Glomerular endothelial cell (primary cell): ENCODE measurements at places on chromosomes 2 and 18.

DNA sequence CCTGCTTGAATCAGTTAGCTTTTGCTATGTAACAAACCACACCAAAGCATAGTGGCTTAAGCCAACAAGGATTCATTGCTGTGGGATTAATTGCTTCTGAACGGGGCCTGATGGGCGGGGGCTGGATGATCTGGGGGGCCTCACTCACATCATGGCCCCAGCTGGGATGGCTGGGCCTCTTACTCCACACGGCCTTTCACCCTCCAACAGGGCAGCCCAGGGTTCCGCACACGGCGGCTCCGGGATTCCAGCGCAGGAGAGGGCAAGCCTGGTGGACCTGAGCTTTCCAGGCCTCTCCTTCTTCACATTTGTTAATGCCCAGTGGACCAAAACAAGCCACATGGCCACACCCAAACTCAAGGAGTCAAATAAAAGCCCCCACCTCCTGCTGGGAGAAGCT, 86.3 kb upstream of the PHLPP1 start:
- DNase-seq, result no peak

- DNase-seq, result no peak
Observed at GRCh38 chr18:58793361-58793760, 71.3 kb upstream of the ZNF532 start.

DNA sequence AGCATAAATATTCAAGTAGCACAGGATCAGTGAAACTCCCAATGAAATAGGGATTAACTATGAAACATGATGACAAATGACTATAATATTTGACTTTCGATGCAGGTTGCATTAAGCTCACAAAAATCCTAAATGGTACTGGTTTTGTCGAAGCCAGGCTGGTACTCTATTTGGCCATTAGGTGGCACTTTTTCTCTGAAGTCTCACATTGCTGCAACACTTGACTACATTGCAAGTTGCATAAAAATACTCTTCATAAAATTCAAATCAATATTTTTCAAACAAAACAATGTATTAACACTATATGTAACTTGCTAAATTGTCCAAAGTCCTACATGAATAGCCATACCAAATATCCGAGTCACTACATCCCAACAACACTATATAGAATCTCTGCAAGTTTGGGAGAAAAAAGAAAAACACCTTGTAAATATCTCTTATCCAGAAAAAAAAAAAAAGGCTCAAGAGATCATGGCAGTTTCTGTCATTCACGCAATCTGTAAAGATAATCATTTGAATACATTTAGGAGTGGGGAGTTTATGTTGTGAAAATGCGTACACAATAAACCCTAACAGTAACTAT, 9.5 kb downstream of the RTTN start:
- DNase-seq, result no peak

DNA sequence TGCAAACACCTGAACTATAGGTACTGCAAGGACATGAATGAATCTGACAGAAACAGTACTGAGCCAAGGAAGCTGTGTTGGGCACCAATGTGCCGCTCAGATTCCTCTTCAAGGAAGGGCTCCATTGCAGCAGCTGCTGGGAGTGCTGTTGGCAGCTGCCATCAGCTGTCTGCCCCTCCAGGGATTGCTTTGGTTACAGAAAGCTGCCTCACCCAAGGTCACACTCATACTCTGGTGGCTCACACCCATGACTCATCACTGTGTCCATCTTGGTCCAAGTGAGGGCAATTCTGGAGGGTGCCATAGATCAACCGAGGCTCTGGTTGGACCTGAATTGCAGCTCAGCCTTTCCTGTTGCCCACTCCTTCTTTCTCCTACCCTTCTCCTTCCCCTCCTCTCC, 24.4 kb upstream of the TRPM8 start:
- no peak for DNase-seq

- no peak for DNase-seq
Observed at GRCh38 chr2:231399046-231399852, 3.7 kb downstream of the B3GNT7 start.

DNA sequence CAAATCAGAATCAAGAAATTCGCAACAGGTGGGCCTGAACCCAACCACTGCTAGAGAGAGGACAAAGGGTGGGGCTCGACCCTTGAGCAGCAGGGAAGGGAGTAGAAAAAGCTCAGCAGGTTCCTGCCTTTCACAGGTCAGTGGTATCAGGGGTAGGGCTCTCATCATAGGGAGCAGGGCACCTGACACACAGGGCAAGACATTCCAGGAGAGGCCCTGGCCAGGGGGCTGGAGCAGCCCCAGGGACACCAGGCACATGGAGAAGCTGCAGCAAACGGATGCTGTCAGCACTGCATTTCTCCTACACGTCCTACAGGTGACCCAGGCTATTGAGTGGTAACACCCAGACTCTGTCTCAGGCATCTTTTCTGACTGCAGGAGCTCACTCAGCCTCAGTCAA, 17.2 kb upstream of the MLPH start:
- no peak for DNase-seq

GRCh38 chr2:85255456-85255812, 72.4 kb downstream of the TGOLN2 start:
- no peak for DNase-seq

- DNase-seq, result no peak
Observed at GRCh38 chr2:229033816-229034215, 237.3 kb downstream of the PID1 start.

DNA sequence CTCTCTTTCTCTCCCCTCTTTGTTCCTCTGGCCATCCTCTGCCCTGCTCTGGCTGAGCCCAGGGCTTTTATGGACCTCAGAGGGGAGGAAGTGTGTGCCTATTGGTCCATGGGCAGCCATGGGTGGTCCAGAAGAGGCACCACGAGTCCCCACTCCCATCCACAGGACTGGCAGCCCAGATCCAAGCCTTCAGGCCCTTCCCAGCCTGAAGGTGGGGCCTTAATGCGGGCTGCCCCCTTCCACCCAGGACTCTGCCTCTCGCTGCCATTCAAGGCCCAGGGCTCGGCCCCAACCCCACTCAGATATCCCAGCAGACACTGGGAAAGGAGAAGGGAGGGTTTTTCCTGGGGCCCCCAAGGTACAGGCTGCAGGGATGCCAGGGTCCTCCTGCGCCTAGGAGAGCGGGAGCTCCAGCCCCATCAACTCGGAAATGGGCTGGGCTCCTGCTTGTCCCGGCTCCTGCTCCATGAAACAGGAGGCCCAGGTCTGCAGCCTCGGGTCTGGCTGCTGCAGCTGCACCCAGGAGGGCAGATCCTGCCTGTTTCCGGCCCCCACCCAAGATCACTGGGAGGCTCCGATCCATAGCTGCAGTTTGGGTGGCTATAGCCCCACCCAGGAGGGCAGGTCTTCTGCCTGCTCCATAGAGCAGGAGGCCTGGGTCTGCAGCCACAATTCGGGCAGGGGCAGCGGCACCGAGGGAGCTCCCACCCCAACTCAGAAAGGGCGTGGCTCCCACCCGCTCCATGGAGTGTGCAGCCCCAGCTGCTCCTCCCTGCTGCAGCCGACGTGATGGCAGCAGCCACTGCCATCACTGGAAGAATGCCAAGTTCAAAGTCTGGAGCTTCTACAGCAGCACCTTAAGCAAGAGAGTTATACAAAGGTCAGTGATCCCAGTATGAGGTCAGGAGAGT, 116.6 kb upstream of the RBBP8 start:
- DNase-seq, result no peak

DNA sequence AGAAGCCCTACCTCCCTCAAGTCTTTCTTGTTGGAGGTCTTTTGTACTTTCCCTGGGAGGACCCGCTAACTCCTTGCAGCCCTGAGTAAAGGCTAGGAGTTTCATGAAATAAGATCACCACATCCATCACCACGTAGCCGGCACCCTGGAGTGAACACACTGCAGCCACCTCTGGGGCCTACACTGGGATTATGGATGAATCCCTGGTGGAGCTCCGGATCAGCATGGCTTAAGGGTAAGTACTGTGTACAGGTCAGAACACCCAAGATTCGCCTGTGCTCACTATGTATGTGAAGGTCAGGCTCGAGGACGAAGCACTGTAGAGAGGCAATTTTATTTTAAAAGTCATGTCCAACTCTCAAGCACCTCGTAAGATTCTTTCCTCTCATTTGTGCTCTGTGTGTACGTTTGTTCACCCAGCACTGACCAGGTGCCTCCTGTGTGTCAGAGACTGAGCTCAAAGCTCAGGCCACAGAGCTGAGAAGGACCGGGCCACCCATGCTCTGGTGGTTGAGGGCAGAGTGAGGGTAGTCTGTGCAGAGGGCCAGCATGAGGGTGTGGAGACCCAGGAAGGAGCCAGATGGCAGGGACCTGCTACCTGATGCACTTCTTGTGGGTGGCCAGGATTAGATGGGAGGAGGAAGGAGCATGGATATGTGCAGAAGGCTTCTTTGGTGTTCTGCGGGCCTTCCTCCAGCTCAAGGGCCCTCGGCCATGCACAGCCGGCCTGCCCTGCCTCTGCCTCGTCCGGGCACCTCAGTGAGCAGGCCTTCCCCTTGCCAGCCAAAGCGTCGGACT, 66.7 kb upstream of the TFCP2L1 start:
- DNase-seq, result no peak

GRCh38 chr2:216648105-216648504, 14.9 kb downstream of the IGFBP2 start:
- DNase-seq, result no peak

DNA sequence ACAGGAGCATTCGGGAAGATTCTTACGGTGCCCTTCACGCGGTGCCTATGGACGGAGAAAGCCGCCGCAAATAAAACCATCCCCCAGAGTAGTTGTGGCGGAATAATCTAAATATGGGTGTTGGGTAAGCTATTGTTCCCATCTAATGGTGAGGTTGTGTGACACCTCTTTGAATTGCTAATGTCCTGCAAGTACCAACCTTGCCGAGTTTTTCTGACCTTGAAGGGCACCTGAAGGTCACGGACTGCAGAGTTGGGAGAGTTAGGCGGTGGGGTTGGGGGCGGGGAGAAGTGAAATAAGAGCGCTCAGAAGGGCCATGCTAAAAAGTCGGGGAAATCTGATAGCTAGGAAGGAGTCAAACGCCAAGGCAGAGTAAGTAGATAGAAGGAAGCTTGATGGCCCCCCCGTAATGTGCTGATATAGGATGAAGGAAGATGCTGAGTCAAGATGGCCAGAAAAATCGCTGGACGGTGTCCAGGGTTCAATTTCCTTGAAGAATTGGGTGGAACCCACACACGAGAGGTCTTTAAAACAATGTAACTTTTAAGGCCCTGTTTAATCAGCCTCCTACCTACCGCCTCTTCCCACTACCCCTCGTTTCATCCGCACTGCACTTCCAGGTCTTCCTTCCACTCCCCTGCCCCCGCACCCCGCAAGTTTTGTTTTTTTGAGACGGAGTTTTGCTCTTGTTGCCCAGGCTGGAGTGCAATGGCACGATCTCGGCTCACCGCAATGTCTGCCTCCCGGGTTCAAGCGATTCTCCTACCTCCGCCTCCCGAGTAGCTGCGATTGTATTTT, 600 bp downstream of the KATNAL2 start:
- no peak for DNase-seq

GRCh38 chr18:69830189-69830588, 117.5 kb downstream of the CD226 start:
- DNase-seq, result no peak

- DNase-seq, result no peak
Observed at GRCh38 chr2:219388907-219389156, 1.1 kb upstream of the DNPEP start.

GRCh38 chr2:9258501-9258900, 51.9 kb downstream of the ASAP2 start:
- no peak for DNase-seq

DNA sequence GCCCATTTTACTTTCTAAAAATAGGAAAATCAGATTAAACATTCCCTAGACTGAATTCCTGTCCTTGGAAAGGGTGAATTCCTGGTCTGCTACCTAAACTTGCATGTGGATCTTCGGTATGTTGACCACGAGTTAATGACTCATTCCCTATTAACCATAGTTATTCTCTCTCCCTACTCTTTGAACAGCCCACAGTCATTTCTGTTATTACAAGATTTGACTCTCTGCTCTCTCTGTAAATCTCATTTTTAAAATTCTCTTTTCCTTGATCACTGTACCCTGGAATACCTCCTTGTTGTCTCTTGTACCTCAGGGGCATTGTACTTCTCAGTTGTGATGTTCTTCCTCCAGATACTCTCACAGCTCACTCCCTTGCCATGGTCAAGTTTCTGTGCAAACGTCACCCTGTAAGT, 92.0 kb upstream of the GULP1 start:
- peak; percentile 10 for DNase-seq

GRCh38 chr18:72329533-72329932, 214.6 kb downstream of the CBLN2 start:
- no peak for DNase-seq

GRCh38 chr2:124805060-124805459, 780.0 kb downstream of the CNTNAP5 start:
- no peak for DNase-seq

DNA sequence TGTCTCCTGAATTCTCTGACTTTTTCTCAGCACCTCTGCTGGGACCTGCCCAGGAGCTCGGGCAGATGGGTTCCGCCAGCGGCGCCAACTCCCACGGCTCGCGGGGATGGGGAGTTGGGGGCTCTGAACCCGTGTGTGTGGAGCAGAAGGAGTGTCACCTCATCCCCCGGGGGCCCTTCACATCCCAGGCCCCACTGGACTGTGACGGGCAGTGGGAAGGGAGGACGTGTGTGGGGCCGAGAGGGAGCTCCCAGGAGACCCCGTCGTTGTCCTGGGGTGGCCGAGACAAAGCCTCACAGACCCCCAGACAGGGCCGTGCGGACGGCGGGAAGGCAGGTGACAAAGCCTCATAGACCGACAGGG, 130.0 kb upstream of the CTDP1 start:
- DNase-seq, result no peak

DNA sequence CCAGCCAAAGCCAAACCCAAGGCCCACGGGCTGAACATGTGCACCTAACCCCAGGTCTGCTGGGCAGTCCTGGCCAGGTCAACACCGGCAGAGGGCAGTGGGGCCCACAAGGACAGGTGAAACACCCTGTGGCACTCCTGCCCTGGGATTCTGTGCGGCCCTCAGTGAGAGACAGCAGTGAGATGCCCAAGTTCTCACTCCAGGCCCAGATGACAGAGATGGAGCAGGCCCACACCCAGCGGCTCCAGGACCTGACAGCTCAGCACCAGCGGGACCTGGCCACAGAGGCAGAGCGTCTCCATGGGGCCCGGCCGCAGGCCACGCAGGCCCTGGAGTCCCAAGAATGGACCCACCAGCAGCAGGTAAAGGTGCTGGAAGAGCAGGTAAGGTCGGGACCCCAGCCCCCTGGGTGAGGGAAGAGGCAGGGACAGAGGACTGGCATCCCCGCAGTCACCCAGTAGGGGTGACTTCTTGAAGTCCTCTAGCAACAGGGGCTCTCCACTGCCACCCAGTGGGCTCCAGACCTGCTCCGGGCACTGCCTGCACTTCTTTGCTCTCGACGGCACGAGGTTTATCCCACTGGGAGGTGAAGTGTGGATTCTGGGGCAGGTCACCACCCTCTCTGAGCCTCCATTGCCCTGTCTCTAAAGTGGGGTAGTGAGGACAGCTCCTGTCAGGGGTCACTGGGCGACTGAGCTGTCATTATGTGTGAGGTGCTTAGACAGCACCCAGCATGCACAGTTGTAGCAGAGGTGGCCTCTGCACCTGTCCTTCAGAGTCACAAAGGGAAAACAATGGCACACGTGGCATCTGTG, 8.8 kb upstream of the SNED1 start:
- no peak for DNase-seq
